ENCODE measurements at places on chromosomes 2 and 18.

GRCh38 chr2:68885811-68886075 is 14.5 kb upstream of the BMP10 start:
- no peak for ATAC-seq

DNA sequence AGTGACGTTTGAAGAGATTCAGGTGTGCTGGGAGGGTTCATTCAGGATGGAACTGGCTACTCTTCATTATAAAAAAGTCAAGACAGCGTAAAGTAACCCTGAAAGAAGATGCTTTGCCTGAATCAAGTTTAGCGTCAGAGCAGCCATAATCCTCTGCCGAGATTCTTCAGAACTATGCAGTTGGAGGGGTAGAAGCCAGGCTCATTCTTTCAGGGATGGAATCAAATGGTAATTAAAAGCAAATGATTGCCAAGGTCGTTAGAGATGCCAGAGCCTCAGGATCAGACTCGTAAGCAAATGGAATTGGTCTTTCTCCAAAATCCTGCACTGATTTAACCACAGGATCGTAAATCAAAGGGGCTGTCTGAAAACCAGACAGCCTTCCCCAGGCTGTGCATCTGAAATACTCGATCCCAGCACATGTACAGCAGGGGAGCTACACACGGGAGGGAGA is 21.9 kb downstream of the APCDD1 start:
- ATAC-seq = peak; percentile 75

DNA sequence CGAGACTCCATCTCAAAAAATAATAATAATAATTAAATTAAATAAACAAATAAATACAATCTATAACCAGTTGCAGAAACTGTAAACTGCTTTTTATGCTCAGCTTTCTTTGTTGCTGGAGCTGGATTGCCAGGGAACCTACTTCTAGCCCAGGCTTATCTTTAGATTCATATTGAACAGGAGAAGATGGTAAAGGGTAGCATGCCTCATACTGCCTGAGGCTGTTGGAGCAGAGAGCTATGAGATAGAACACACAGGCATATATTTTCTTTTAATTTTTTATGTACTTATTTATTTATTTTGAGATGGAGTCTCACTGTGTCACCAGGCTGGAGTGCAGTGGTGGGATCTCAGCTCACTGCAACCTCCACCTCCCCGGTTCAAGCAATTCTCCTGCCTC is 28.7 kb upstream of the EML4 start:
- ATAC-seq = no peak

DNA sequence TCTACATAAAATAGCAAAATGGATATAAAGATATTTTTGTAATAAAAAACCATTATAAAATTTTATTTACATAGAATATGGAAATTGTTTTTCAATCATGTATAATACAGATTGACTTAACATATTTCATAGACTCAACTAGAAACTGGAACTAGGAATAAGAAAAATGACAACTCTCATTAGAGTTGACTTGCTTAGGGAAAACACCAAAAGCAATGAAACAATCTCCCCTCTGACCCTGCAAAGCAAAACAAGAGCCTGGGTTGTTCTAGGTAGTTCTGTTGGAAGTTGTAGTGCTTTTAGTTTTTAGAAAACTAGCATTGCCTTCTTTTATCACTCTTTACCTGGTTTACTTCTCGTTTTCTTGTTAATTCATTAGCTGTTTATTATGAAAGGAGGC is 32.2 kb upstream of the MTIF2 start:
- no peak for ATAC-seq

GRCh38 chr2:126616606-126617069 is 39.3 kb upstream of the GYPC start:
- no peak for ATAC-seq

DNA sequence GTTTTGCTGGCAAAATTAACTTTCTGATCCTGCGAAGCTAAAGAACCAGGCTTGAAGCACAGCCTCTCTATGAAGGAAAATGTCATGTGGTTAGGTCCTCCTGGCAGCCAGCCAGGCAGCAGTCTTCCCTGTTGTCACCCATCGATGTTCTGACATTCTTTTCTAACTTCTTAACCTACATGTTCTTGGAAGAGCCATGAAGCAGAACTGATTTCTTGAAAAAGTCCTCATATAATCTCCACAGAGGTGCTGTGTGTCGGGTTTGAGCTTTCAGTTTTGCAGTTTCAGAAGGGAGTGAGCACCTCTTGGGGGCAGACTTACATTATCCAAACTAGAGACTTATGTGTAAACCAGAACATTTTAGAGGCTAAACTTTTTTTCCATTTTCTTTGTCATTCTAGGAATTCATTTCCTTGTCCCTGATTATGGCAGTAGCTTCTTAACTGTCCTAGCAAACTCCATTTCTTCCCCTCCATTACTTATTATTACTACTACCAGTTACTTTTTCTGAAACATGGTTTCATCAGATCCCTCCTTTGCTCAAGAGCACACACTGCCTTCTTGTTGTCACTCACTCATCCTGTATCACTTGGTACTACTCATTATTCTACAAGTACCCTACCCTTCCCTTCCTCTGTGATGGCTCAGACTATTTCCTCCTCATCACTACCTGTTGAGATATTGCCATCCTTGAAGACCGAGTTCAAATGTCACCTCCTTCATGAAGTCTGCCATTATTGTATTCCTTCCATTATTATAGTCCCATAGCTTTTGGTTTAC is 31.1 kb downstream of the DOK1 start:
- ATAC-seq = no peak

GRCh38 chr2:86174445-86174844 is 20.8 kb downstream of the IMMT start:
- no peak for ATAC-seq

DNA sequence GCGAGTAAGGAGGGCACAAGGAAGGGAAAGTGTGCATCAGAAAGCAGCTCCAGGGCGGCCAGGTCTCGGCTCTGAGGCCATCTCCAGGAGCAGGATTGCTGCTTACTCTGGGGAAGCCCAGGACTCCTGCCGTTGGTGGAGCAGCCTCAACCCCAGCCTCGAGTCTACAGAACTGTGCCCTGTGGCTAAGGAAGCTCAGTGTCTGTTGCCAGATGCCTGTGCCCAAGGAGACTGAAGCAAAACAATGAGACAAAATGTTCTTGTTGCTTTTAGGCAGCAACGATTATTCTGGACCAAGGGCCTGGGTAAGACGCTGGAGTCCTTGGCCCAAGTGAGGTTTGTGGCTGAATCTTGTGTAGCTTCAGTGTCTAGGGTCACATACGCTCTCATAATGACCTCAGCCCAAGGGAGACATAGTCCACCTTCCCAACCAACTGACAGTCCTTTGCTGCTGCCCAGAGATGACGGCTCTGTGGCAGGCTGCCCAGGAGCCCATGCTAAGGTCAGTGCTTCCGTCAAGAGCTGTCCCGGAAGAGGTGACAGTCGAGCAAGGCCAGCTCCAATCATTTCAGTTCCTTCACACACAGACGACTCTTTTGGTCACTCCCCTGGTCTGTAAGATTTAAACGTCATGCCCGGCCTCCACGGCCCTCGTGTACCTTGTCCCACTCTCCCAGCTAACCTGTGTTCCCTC is 223.8 kb downstream of the TTC32 start:
- ATAC-seq = no peak

- ATAC-seq = no peak
Observed at GRCh38 chr2:234273887-234274584, 222.8 kb downstream of the ARL4C start.

GRCh38 chr2:201925056-201925455 is 108.6 kb upstream of the FZD7 start:
- no peak for ATAC-seq

DNA sequence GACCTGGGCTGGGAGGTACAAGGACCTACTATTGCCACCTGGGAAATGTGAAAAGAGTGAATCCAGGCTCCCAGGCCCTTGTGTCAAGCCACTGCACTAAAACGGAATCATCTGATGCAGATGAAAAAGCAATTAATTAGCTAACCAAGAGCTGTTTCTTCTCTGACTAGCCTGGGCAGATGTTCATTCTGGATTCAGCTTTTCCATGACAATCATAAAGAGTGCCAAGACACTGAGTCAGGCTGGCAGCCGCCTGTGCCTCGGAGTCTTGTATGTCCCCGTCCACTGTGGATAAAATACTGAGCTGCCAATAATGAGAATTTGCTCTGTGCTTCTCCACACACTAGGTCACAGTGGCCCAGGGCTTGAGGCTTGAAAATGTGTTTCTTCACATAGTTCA is 21.7 kb upstream of the LCLAT1 start:
- no peak for ATAC-seq

Measured in SK-N-SH treated with all-trans-retinoic acid at 6 μM for 48 hours (cell line).